NCI-H1092 treated with DMSO at 0.1 percent for 48 hours (cell line): ENCODE measurements at places on chromosomes 11 and 22.

- no peak for DNase-seq
Measured at GRCh38 chr22:26053737-26054316, 115.4 kb upstream of the SEZ6L start.

DNA sequence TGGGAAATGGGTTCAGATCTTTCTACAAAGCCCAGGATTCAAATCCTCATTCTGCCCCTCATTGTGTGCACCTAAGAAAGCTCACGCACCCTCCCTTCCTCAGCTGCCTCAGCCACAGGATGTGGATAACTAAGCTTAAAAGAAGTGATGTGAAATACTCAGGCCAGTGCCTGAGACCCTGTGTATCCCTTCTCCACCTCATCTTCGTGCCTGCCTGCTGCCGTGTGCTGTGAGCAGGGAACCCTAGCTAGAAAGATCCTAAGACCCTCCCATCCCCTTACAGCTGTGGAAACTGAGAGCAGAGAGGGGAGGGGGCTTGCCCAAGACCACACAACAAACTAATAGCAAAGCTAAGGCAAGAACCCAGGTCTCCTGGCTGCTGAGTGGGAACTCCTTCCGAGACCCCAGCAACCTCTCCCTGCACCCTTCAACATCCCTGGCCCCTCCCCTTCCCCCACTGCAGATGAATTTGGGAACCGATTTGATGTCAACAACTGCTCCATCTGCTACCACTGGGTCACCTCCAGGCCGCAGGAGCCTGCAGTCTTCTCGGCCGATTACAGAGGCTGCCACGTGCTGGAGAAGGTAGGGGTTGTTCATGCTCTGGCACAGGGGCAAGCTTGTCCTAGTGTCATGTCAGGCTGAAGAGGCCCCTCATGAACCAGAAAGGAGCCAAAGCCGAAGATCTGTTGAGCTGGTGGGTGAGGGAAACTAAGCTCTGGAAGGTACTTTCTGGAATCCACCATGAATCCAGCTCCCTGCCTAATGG lies 1.5 kb downstream of the ZP1 start:
- DNase-seq: no peak

- DNase-seq: peak; percentile 18
Measured at GRCh38 chr22:22576244-22576988, 17.4 kb upstream of the PRAME start.

DNA sequence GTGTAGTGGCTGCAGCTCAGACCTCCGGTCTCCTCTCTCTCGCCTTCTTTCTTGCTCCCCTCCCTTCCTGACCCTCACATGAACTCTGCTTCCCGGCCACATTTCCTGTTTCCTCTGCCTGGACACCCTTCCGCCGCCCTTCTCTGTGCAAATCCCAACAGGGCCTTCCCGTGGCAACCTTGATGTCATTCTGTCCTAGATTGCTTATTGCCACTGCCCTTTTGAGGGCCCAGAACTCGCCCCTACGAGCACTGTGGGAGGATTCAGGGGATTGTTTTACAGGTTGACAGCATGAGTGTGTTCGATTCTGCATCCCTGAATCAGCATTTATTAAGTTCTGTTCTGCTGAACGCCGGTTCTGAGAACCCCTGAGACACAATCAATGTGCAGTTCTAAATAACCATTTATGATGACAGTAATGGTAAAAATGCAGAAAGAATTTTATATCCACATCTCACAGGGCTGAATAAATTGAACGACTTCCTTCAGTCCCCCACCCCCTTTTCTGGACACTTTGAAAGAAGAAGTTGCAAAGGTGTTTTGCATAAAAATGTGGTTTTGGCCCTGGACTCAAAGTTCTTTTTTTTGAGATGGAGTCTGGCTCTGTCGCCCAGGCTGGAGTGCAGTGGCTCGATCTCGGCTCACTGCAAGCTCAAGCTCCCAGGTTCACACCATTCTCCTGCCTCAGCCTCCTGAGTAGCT lies 6.4 kb downstream of the BATF2 start:
- no peak for DNase-seq

- DNase-seq: no peak
Measured at GRCh38 chr22:46430961-46431838, 95.7 kb downstream of the TRMU start.

GRCh38 chr22:30855677-30856518 lies 112.7 kb downstream of the MORC2 start:
- DNase-seq: no peak

DNA sequence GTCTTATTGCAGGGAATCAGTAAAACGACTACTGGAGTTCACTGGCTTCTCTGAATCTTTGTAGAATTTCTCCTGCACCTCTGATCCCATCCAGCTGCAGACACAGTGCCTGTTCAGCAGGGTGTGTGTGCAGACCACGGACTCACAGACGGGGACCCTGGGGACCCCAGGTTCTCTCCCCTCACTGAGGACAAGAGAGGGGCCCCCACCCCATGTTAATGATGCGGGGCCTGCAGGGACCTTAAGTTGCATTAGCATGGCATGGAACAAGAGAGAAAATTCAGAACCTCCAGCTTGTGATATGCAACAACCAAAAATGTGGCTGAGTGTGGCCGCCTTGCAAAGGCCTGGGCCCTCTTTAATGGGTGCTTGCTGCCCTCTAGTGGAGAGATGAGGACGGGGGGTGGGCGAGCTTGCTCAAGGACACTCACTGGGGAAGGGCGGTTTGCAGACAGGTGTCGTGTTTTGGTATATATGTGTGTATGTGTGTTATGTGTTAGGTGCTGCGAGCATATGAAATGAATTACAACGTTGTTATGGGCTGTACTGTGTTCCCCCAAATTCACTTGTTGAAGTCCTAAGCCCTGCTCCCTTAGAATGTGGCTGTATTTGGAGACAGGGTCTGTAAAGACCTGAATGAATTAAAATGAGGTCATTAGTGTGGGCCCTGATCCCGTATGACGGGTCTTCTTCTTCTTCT lies 84.4 kb upstream of the SEPTIN5 start:
- peak; percentile 75 for DNase-seq

DNA sequence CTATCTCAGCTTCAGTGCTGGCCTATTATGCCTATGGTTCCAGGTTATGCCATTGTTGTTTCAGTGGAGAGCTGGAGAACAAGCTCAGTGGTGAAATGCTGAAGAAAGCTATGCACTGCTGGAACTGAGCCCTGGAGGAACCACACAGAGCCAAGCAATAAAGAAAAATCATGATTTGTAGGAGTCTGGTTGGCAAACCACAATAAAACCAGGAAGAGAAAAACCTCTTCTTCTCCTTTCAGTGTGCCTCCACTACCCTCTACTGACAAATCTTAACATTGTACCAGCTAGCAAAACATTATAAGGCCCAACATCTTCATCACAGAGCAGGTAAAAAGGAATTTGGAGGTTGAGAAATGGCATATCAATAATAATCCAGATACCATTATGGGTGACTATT lies 5.3 kb downstream of the OR51F2 start:
- peak; percentile 64 for DNase-seq

GRCh38 chr11:69372589-69373250 lies 78.8 kb downstream of the MYEOV start:
- DNase-seq: no peak

GRCh38 chr11:72543849-72544542 lies 109.7 kb upstream of the CLPB start:
- no peak for DNase-seq

GRCh38 chr22:27719535-27720227 lies 81.9 kb downstream of the MN1 start:
- no peak for DNase-seq

DNA sequence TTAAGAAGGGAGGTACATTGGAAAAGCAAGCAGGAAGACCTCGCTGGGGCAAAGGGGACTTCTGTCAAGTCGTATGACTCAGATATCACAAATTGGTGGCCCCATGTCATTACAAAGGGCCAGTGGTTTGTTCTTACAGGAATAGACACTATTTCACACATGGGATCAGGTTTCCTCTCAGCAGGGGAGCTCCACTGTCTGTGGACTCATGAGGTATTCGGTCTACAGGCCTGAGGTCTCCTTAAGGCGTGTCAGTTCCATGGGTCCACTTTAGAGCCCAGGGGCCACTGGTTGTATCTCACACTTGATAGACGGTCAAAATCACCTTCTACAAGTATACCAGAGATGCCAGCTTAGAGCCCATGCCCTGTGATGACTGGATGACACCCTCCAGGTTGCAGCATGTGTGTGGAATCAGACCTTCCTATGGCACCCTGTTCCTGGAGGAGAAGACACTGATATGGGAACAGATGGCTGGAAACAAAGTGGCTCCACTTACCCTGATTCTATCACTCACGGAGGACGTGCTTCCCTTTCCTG lies 288.1 kb upstream of the B3GAT1 start:
- DNase-seq: no peak

- no peak for DNase-seq
Measured at GRCh38 chr11:56632329-56632728, 9.9 kb downstream of the OR5AP2 start.

DNA sequence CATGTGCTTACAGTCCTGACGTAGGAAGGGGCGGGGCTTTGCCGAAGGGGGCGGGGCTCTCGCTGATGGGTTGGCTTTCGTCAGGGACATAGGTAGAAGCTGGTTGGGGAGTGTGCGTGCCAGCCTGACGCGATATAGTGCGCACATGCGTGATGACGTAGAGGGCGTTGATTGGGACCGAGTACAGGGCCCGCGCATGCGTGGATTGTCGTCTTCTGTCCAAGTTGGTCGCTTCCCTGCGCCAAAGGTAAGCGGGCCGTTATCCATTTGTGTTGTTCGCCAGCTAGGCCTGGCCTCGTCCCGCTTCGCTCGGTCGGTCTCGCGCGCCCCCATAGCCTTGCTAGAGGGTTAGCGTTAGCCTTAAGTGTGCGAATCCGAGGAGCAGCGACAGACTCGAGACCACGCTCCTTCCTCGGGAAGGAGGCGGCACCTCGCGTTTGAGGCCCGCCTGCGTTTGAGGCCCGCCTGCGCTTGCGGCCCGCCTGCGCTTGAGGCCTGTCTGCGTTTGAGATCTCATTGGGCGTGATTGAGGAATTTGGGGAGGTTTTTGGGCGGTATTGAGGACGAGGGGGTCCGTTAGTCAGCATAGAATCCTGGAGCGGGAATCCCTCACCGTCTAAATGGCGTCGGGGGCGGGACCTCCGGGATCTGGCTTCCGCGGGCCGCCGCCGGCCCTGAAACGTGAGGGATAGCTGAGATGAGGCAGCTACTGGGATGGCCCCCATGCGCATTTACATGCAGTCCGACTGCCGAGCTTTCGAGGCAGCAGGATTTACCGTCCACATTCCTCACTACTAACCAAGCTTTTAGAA lies at the start of gene XRCC6:
XRCC6 (plus strand) TSS at position 197 of the 812 bp plus-strand sequence. CDS start 710 bp downstream, outside the sequence.
- DNase-seq: peak; percentile 99

DNA sequence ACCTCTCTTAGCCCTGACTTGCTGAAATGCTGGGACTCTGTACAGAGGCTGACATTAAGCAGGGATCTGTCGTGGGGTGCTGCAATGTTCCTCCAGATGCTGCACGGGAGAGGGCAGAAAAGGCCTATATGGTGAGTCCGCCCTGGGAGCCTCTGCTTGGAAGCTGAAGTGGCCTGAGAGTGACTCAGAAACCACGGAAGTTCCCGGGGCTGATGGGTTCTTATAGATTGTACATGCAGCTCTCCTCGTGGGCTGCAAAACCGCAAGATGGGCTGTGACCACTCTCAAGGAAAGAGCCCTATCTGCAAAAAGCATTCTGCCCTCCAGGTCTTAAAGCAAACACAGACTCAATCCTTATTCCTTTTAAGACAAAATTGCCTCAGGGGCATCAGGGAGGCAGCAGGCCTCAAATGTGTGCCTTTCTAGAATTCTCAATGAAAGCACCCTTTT lies 5.8 kb upstream of the SLC43A3 start:
- no peak for DNase-seq

GRCh38 chr11:65473278-65473860 lies 25.5 kb upstream of the MALAT1 start:
- no peak for DNase-seq

- no peak for DNase-seq
Measured at GRCh38 chr11:96341211-96342013, 1.6 kb downstream of the MAML2 start.

- DNase-seq: no peak
Measured at GRCh38 chr11:10314199-10315072, 9.6 kb downstream of the ADM start.

DNA sequence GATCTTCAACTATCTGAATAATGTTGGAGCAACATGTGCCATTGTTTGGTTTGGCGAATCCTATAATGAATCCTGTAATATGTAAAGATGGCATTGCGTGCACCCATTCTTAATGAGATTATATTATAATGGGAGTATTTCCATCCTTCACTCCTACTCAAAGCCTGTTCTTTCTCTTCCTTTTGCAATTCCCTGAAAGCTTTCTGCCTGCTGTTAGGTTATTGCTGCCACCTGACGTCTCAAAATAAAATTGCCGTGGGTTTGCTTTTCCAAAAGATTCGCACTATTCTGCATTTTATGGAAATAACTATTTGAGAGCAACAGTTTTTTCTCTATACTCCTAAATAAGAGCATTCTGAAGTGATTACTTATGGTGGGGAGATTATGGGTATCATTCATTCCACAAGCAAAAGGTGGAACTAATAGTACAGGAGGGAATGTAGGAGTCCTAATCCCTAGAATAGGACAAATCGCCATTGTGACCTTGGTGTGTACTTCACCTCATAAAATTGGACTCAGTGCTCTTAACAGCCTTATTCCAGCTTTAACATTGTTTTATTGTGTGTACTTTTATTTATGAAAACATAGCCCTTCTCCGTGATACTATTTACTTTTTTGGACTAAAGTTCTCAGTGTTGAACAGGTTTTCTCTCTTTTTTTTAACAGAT lies 69.6 kb upstream of the ALKBH3 start:
- no peak for DNase-seq

DNA sequence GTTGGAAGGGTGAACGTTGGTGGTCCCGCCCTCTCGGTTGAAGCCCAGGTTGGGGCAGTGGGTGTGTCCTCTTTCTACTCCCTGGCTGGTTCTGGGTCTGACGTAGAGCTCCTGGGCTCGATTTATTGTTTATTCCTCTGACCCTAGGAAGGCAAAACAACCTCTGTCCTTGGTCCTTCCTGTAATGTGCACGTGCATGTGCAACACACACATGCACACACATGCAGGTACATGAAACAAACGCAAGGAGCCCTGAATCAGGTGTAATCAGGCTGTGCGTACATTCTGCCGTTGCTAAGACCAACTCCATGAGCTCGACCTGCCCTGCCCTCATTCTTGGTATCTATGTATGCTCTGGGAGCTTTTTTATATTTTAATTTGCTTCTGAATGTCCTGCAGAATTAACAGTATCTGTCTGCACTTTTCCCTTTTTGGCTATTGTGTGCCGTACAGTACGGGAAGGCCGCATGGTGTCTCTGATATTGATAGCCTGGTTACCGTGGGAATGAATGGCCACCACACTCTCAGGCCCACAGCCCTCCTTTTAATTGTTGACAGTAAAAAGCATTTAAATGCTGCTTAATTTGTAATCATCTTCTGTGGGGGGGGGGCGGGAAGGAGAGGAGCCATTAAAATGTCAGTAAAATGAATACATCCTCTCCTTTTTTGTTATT lies 66.0 kb upstream of the NNMT start:
- no peak for DNase-seq

GRCh38 chr11:43853781-43854180 lies 26.9 kb upstream of the ALKBH3 start:
- DNase-seq: no peak
